ENCODE measurements at places on chromosomes 2 and 18.

GRCh38 chr18:49708662-49709346 lies 104.5 kb downstream of the ACAA2 start:
- DNase-seq = no peak

GRCh38 chr2:220143336-220143735 lies 515.9 kb downstream of the SLC4A3 start:
- DNase-seq = no peak

GRCh38 chr2:205800773-205801172 lies 118.5 kb downstream of the NRP2 start:
- DNase-seq = no peak

DNA sequence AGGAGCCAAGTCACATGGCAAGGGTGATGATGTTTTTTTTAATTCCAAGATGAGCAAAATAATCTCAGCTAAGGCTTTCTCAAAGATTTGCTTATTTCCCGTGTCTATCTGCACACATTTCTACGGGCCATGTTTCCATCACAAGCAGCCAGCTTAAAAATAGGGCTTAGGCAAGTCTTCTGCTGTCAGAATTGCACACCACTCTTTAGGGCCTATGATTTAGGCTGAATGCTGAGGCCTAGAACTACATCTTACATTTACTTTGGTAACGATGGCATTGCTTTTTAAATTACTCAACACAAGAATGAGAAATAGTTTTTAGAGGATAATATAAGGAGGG lies 144.2 kb downstream of the RNF144A start:
- DNase-seq = no peak

- DNase-seq = no peak
These were observed 11.6 kb downstream of the ZEB2 start for GRCh38 chr2:144508172-144508851.

DNA sequence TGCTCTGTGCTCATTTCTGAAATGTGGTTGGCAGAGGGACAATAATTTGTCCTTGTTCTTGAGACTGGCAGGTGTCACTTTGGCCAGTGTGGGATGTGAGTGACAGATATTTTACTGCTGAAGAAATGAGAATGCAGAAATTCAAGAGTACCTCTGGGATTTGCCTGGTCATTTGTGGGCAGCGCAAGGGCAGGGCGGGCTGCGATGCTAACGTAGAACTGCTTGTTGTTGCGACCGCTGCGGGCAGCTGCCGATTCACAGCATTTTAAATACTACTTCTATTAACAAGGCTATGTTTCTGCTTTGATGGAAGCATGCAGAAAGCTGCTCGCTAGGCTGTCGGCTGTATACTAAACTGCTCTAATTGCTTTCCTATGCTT lies 268.6 kb downstream of the FIGN start:
- DNase-seq = no peak

- DNase-seq = no peak
These were observed 104.8 kb upstream of the TGFA start for GRCh38 chr2:70658476-70658875.

- no peak for DNase-seq
These were observed 963.6 kb downstream of the BCL11A start for GRCh38 chr2:59589881-59590280.
